ENCODE measurements at places on chromosomes 1 and 21. TPM values are rescaled to one million over a fixed set of nuclear protein-coding genes. Genes with fewer than 3 reads are reported as not detected.

SLX9 gene
- total RNA-seq: 28.6 TPM

COL11A1 gene
- total RNA-seq: 0.35 TPM

KRTAP21-2 gene
- not detected for total RNA-seq

TBX15 gene
- 2.2 TPM for total RNA-seq

C4BPB gene
- total RNA-seq: 2.4 TPM

WLS gene
- total RNA-seq: 92.2 TPM

DNA sequence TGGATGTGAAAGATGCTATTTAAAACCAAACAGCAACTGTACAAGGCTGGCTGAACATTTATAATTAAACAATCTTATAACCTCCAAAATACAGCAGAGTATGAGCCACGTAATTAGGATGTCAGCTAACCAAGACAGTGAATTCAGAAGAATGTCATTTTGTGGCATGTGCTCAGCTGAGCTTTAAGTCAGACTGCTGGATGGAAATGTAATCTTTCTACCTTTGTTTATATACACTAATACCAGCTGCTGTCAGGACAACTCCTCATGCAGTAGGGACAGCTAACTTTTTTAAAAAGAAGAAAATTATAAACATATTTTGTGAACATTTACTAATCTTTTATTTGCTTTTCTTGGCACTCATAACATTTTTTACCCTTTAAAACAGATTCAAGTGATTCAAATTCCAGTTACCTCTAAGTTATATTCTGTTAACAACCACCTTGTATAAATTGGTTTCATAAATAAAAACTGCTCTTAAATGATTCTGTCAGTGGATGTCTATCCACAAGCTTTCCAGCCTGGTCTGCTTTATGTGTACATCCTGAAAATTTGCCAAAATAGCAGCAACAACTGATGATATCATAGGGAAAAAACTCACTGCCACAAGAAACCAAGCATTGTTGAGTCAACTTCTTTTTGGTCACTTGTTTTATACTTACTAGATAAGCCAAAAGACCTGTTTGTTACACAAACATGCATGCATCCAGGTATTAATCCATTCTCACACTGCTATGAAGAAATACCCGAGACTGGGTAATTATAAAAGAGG lies 36.1 kb downstream of the DPH5 start:
- DNase-seq: no peak

GRCh38 chr21:27362249-27362648 lies 395.4 kb upstream of the ADAMTS5 start:
- no peak for DNase-seq

GRCh38 chr1:193077991-193078390 lies 18.6 kb downstream of the RO60 start:
- no peak for DNase-seq

DNA sequence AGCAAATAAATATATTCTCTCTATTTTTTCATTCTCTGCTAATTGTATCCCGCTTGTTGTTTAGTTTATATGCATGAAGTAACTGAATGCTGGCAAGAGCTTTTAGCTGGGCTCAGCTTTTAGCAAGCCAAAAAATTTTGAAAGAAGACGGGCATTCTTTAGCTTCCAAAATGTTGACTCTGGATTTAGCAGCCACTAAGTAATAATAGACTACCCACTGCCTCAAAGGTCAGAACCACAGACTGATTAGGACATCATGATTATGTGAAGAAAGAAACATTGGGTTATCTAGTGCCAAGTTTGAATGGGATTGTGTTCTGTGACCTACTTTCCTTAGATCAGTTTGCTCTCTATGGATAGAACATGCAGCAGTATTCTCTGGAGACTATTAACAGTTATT lies 80.3 kb upstream of the DPH5 start:
- no peak for DNase-seq

GRCh38 chr1:147083919-147084272 lies 88.4 kb downstream of the PRKAB2 start:
- DNase-seq: no peak

DNA sequence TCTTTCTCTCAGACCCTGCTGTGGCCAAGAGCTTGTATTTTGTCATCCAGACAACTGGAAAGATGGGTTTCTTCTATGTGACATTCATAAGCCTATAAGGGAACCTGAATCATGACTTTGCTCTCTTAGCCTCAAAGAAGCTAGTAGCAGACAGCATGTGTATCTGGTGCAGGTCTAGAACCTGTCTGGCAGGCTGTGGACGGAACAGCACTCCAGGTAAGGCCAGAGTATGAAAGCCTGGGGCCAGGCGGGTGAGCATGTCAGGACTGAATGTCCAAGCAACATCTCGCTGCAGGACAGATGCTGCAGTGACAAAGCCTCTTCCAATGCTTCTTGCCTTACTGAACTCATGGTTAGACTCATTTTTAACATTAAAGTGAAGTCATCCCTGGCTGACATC lies 32.8 kb downstream of the AKNAD1 start:
- no peak for DNase-seq

- peak; percentile 73 for DNase-seq
These were observed 14.3 kb upstream of the CD34 start for GRCh38 chr1:207925210-207925609.

DNA sequence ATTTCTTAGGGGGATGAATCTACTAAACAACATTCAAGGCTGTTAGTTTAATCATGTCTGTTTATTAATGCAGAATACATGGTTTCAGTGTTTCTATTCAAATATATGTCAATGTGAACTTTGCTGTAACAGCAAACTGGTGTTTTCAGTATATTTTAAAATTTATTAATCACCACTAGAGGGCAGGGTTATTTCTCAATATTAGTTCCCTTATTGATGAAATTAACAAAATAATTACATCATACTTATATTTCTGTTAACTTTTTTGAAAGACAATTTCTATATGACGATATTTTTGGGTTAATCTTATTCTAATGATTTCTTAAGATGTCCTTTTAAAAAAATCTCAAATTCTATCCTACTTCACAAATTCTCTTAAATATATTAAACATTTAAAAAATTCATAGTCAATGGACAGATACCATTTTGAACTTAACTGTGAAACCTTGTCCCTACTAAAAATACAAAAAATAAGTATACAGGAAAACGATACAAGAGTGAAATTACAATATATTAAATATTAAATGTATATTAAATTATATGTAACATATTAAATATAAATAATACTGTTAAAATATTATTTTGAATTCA lies 1034.1 kb upstream of the PRMT6 start:
- no peak for DNase-seq

DNA sequence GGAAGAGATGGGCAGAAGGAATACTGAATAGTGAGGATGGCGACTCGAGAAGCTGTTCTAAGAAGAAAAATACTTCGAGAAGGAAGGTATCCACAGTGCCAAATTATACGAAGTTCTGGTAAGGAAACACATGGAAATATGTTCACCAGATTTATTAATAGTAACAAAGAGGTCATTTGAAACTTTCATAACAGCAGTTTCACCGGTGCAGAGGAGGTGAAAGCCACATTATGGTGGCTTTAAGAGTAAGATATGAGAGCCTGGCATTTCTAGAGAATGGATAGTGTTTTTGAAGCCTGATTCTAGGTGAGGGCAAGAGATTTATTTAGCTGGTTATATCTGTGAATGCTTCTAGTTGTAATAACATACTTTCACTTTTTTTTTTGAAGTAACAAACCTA lies 56.2 kb downstream of the DPYD start:
- no peak for DNase-seq

GRCh38 chr1:203096566-203096965 lies 10.8 kb upstream of the MYOG start:
- DNase-seq: no peak

DNA sequence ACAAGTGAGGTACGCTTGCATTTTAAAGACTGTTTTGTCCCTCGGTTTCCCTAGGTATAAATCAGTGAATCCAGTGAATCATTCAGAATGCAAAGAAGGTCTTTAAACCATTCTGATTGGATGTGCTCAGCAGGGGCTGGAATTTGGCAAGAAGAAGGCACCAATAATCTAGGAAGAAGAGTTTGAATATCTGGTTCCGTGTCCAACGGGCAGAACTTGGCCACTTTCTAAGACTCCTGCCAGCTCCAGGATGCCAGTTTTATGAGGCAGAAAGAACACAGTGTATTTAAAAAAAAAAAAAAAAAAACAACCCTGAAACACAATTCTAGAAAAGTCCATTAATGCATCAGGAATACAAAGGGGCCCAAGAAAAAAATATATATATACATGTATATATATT lies 3.0 kb upstream of the TENT5C start:
- no peak for DNase-seq

GRCh38 chr1:33653226-33653625 lies 180.8 kb downstream of the ZSCAN20 start:
- no peak for DNase-seq

DNA sequence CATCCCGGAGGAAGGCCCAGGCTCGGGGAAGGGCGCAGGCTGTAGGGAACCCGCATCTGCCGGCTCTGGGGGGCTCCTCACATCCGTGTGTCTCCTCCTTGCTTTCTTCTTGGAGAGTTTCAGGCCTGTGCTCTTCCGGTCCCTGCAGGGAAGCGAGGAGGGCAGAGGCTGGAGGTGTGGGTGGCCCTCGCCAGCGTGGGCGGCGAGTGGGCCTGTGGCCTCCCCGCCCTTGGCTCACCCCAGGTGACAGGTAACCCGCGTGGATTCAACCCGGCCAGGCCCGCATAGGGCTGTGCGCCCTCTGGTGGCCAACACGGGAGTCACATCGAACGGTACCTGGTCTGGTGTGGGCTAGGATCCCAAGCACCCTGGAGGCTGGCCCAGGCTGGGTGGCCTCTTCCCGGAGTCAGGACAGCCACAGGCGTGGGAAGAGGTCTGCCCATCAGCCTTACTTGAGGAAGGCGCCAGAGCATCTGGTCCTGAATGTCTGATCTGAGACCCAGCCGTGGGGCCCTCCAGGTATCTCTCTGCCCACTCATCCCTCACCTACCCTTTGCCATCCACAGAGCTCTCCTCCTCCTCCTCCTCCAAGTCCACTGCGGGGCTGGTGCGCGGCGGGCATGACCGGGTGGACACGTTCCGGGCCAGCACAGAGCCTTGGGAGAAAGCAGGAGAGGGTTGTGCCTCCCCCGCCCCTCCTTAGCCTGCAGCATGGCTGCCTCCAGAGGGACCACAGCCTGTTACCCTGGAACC lies 9.6 kb upstream of the TNFRSF25 start:
- peak; percentile 69 for DNase-seq

GRCh38 chr1:13228343-13228781 lies 2.4 kb upstream of the PRAMEF18 start:
- DNase-seq: no peak

GRCh38 chr1:66373157-66373591 lies 160.8 kb upstream of the SGIP1 start:
- no peak for DNase-seq

DNA sequence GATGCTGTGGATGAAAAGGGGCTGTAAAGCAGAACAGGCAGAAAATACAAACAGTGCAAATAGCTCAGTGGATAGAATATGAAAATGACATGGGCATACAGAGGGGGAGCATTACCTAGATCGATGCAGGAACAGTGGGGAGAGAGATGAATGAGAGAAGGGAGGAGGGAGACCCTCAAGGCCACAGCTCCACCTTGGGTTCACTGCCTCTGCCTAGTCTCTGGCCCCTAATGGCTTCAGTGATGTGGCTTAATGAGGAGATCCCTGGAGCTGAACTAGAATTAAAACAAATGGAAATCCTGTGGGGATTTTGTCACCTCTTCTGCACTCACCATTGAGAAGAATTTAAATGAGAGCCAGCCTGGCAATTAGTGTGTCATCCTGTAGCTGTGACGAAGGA lies 165.0 kb downstream of the TNR start:
- DNase-seq: no peak

DNA sequence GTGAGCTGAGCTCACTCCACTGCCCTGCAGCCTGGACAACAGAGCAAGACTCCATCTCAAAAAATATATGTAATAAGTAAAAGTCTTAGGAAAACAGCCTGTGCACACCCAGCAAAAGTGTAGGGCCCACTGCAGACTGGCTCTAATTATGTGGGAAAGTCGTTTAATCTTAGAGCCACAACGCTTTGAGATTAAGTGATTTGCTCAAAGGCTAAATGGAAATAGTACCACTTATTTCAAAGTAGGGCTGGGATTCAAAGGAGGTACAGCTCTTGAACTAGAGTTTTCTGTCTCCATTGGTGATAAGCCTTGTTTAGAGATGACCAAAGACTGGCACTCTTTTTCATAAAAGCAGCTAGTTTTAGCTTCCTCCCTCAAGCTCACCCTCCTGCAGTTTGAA lies 2.2 kb downstream of the TACSTD2 start:
- no peak for DNase-seq

GRCh38 chr1:153260585-153261280 lies 1.2 kb downstream of the LORICRIN start:
- no peak for DNase-seq

- DNase-seq: no peak
These were observed 142.6 kb downstream of the KAZN start for GRCh38 chr1:14741082-14741481.

- DNase-seq: no peak
These were observed 244.4 kb downstream of the NFIA start for GRCh38 chr1:61326713-61327112.

DNA sequence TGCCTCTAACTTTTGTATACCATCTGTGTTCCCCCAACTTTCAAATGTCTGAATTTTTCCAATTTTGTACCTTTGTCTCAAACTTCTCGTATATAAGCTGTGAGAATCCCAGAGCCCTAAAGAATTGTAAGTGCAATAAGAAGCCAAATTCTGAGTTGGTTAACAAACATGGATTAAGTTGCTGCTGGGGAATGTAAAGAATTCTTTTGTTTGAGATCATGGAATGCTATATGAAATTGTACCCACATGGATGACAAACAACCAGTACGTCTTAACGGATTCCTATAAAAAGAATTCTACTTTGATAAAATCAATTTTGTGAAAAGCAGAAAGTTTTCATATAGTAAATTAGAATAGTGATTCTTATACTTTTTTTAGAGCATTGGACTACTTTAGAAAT lies 72.4 kb upstream of the CYP2J2 start:
- no peak for DNase-seq

- no peak for DNase-seq
These were observed 164.8 kb downstream of the PLPPR5 start for GRCh38 chr1:98839840-98840239.

DNA sequence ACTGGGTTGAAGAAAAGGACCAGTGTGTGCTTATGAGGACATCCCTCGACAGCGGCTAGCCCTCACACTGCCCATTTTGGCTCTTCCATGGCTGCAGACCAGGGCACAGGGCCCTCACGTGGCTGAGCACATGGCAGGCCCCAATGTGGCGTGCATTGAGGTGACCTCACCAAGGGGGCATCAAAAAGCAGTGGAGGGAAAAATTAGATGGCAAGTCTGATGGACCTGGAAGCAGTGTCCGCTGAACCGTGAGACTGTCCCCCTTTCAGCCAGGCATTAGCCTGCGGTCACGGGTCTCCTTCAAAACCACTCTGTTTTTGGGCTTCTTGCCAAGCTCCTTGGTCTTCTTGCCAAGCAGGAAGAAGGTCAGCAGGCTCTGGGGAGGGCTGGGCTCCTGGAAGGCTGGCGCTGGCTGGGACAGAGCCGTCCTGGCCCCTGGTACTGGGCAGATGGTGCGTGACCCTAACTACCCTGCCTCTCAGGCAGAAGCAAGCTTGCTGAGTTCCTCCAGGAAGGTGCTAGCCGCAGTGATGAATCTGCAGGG lies 30.8 kb downstream of the TRIM67 start:
- peak; percentile 56 for DNase-seq

Measured in left cardiac atrium (tissue), 4 donors.